ENCODE measurements at places on chromosomes 4 and X.
A peak's percentile ranks its signal among the peaks of the same experiment; 100 is the strongest.

GRCh38 chr4:128591482-128591881 is 218.0 kb upstream of the JADE1 start:
- no peak for DNase-seq

DNA sequence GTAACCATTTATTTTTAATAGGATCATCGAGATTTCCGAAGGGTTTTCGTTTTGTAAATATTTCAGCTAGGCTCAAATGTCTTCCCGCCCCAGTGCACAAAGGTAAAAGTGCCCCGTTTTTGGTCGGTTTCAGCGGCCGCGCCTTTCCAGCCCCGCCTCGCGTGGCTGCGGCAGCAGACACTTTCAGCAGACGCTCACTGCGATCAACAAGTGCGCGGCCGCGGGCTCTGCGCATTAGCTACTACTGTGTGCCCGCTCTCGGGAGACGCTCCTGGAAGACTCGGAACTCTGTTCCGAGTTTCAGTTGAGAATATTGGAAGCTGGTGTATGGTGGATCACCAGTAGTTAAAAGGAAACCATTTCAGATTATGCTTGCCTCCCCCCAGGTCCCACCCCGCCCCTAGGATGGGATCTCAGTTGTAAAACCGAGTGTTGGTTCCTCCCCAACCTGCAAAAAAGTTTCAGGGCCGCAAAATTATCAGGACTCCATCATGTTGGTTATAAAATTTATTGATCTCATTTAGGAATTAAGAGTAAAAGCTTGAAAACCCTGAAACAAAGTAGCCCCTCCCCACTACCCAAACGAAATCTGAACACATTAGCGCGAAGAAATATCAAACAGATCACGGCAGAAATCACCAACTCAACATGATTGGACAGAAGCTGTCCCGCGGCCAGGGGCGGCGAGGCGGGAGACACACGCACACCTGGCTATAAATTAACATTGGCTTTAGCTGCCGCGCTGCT is 2.2 kb downstream of the SOX3 start:
- DNase-seq = no peak

DNA sequence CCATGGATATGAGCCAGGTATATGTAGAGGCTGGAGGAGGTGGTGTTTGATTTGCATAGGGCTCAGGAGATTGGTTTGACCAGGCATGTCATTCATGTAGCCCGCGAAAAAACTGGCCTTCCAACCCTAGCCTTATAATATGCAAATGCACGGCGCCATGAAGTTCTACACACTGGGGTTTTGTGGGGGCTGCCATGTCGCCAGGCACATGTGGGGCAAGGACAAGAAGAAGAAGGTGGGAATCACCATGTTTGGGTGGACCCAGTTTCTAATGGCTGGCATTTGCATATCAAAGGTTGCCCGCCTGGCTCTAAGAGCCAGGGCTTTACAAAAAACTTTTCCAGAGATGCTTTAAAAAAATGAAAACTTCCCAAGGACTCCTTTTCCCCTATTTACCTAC is 1251.0 kb downstream of the PCDH18 start:
- no peak for DNase-seq

DNA sequence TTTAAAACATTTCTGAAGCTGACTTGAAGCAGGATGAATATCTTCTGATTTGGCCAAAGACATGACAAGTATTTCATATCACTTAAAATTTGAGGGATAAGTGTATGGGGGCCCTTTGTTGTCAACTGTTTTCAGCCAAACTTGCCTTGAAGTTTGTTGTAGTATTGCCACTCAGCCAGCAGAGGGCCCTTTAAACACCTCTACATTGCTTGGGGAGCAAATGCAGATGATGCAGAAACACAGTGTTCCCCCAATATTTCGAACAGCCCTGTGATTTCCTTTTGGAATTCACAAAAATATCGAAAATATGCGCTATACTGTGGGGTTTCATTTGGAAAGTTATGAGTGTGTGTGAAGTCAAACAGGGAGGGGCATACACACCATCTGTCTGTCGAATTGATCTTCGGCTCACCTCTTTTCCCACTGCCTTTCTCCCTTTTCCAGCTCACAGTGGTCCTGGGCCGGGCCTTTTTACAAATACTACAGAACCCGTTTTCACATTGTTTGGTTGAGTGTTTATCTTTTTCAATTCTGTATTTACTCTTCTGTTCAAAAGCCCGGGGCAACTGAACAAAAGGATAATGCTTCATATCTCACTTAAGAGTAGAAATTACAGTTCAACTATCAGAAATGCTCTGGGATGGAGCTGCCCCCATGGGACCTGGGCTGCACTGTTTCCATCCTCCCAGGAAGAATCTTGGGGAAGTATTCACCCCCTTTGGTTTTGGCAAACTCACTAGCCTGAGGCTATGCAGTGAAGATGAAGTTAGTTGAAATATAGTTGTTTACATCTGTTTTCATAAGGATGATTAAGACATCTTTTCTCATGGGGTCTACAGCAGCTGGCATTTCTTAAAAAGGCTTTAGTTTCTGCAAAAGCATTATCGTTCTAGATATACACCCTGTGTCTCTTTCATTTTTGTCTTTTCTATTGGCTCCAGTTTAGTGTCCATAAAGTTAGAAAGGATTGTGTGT is 137.6 kb downstream of the EGF start:
- peak; percentile 51 for DNase-seq

GRCh38 chr4:32189130-32189529 is 1469.0 kb downstream of the PCDH7 start:
- DNase-seq = no peak

GRCh38 chr4:186249785-186250754 is 15.9 kb upstream of the F11 start:
- DNase-seq = no peak

GRCh38 chrX:65821721-65822496 is 154.5 kb downstream of the MSN start:
- DNase-seq = peak; percentile 39

- no peak for DNase-seq
These were observed 53.5 kb downstream of the FAM114A1 start for GRCh38 chr4:38921151-38921550.

DNA sequence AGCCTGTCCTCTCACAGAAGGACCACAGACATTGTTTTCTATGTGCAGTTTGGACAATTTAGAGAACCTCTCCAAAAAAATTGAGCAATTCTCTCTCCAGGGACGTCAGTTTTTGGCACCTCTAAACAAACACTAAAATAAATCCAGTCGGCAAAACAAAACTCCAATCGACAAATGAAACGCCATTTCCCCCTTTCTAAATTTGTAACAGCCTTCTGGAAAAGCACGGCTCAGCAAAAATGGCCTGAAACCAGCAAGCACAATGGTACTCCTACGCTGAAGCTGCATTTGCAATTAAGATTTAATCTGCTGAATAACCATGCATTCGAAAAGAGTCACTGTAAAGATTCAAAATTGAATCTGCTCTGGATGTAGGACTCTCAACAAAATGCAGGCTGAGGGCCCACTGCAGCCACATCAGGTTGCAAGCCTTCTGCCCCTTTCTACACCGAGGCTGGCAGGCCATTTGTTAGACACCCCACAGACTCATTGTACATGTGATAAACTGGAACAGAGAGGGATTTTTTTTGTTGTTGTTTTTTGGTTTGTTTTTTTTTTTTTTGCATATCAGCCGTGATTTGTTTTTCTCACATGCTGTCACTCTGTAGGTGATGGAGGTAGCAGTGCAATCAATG is 79.9 kb upstream of the MAP3K15 start:
- DNase-seq = no peak

- DNase-seq = peak; percentile 38
These were observed 333.9 kb upstream of the FSTL5 start for GRCh38 chr4:162497564-162498167.

GRCh38 chr4:165631208-165631894 is 241.7 kb upstream of the TLL1 start:
- DNase-seq = no peak

- no peak for DNase-seq
These were observed 193.8 kb downstream of the FBXO8 start for GRCh38 chr4:174089711-174090110.

GRCh38 chrX:154829926-154830442 is 4.5 kb downstream of the SMIM9 start:
- DNase-seq = no peak

GRCh38 chr4:47002580-47002979 is 9.2 kb upstream of the GABRA4 start:
- no peak for DNase-seq

DNA sequence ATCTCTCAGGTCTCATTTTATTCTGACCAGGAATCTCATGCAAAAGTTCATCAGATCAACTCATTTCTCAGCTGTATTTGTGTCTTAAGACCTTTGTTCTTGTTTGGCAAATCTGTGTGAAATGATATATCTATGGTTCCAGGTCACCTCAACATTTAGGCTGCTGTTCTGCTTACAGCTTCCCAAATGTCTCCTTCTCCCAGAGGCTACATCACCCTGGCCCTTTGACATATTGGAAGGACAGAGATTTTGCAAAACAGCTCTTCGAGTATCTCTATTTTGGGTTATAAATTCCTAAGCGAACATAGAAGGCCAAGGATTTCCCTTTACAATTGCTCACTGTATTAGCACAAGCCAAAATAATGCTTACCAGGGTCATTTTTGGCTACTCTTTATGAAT is 57.5 kb upstream of the GIMD1 start:
- no peak for DNase-seq

DNA sequence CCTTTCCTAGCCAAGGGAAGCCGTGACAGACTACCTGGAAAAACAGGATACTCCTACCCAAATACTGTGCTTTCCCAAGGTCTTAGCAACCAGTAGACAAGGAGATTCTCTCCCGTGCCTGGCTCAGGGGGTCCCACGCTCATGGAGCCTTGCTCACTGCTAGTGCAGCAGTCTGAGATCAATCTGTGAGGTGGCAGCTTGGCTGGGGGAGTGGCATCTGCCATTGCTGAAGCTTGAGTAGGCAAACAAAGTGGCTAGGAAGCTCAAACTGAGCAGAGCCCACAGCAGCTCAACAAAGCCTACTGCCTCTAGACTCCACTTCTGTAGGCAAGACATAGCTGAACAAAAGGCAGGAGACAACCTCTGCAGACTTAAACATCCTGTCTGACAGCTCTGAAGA is 177.1 kb downstream of the PARM1 start:
- DNase-seq = no peak

GRCh38 chrX:124960454-124960853 is 359.2 kb upstream of the TEX13C start:
- DNase-seq = no peak

DNA sequence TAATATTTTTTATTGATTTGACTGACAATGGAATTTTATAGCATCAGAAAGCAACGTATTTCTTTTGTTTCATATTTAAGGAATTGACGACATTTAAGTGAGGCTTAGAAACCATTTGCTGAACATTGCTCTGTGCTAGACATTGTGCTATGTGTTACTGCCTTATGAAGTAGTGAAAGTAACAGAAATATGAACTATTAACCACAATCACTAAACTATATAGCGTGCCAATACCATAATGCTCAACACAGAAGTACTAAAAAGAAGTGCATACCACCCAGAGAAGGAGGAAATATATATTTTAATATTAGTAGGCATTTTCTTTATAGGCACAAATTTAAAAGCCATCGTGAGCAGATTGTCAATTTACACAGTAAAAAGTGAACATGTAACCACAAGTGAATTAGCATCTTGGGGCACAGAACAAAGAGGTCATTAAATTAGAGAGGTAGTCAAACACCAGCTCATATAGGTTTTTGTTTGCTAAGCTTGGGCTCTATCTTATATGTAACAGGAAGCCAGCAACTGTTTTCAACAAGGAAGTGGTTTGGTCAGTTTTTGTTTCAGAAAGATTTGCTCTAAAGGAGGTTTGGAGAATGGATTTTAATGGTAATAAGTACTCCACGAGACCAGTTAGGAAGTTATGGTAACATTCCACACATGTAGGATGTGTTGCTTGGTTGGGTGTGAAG is 270.7 kb downstream of the GRXCR1 start:
- DNase-seq = no peak

DNA sequence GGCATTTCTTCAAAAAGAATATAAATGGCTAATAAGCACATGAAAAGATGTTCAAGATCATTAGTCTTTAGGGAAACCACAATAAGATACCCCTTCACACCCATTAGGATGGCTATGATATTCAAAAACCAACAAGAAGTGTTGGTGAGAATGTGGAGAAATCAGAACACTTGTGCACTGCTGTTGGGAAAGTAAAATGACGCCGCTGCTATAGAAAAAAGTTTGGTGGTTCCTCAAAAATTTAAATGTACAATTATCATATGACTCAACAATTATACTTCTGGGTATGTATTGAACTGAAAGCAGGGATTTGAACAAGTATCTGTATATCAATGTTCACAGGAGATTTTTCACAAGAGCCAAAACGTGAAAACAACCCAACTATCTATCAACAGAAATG is 29.4 kb upstream of the NEUROG2 start:
- DNase-seq = no peak

DNA sequence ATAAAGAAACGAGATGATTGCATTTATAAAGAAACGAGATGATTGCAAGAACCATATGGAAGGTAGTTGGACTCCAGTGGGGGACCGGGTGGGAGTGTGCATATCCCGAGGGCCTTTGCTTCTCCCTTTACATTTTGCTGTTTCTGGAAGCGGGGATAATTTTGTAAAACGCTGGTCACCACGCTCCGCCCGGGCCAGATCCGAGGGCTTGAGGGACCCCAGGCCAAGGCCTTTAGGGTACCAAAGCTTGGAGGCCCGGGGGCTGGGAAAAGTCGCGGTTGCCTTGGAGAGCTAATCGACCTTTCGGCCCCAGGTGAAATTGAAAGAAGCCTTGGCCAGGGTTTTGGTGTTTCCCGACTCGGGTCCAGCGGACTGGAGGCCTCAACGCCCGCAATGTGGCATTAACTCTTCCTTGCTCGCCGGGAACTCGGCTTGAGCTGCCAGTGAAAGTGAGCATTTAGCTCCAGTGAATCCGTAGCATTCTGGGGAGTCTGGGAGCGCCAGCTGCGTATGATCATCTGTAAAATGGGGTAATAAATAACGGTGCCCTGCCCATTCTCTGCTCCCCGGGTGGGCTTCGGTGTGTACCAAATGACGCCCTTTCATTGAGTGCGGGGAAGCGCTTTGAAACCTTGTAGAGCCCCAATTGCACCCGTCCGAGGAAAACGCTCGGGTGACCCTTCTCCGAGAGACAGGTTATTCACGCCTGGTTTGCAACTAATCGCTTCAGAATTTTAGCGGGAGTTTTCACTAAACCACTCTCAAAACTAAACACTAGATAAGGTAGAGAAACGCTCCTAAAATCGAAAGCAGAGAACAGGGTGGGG is 4.5 kb downstream of the NKX3-2 start:
- DNase-seq = no peak

GRCh38 chr4:45475548-45475947 is 648.3 kb downstream of the GABRG1 start:
- no peak for DNase-seq

GRCh38 chr4:88063634-88064296 is 56.3 kb downstream of the PKD2 start:
- DNase-seq = no peak

- no peak for DNase-seq
These were observed 543.1 kb upstream of the ADGRL3 start for GRCh38 chr4:60657041-60657440.

- no peak for DNase-seq
These were observed 715.7 kb upstream of the HTR2C start for GRCh38 chrX:113868177-113868576.

- DNase-seq = no peak
These were observed 82.4 kb downstream of the CNGA2 start for GRCh38 chrX:151816934-151817333.
